Eye (tissue), 1 donor: ENCODE measurements at places on chromosomes 11 and 22.

DNA sequence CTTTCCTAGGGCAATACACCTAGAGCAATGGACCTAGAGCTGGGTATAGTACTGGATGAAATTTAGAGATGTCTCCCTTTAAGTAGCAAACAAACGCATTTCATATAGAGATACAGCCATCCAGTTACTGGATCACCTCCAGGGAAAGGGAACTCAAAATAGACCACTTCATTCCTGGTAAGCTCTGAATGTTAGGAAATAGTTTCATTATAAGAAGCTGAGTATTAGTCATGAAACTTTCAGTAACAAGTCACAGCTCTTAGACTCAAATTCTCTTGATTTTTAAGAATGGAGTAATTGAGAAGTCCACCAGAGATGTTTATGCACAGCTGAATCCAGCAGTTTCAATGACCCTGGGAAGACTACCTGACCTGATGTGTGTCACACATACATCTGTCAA is 221.9 kb downstream of the FAM76B start:
- DNase-seq, result no peak

DNA sequence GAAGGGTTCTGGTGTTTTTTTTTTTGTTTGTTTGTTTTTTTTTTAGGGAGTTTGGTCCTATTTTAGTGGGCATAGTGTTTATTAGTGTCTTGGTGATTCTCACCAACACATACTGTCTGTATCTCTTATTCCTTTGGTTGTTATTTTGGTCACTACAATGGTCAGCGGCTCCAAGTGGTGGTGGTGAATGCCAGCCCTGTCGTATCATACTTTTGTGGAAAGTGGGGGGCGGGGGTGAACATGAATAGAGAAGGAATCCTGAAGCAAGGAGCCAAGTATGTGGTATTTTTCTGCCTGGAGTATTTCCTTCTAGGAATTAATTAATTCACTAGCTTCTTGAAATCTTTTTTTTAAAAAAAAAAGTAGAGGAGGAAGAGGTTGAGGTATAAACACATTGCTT is 79.6 kb downstream of the GRK3 start:
- no peak for DNase-seq

DNA sequence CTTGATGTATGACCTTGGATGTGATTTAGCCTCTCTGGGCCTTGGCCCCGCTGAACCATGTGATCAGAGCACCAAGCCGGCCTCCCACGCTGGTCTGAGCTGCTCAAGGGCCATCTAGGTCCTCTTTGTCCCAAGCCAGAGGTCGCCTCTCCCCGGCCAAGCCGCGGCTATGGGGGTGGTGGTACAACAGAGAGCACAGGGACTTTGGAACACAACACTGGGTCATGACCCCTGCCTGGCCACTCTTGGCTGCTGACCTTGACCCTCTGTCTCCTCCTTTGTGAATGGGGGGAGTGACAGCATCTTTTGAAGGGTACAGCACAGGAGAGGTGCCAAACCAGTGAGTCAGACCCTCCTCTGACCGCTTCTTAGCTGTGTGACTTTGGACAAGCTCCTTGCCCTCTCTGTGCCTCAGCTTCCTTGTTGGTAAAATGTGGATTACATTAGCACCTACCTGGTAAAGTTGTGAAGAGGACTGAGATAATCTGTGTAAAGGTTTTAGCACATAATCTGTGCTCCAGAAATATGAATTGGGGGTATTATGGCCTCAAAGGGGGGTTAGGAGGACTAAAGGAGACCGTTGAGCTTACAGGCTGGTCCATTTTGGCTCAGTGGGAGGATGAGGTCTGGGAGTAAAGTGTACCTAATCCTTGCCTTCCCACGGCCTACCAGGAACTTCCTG is 4.7 kb downstream of the SCYL1 start:
- DNase-seq, result no peak

DNA sequence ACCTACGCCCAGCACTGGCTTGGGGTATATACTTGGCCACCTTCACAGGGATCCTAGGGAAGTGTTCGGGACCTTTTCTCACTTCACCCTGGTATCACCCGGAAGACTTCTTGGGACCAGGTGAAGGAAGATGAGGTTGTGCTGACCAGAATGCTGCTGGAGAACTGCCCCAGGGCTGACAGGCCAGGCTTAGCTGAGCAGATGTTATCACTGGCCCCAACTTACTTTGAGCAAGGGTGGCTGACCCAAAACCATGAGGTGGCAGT is 4.5 kb downstream of the FTH1 start:
- DNase-seq, result no peak

- no peak for DNase-seq
These were observed 17.1 kb downstream of the FAR1 start for GRCh38 chr11:13685461-13686108.

DNA sequence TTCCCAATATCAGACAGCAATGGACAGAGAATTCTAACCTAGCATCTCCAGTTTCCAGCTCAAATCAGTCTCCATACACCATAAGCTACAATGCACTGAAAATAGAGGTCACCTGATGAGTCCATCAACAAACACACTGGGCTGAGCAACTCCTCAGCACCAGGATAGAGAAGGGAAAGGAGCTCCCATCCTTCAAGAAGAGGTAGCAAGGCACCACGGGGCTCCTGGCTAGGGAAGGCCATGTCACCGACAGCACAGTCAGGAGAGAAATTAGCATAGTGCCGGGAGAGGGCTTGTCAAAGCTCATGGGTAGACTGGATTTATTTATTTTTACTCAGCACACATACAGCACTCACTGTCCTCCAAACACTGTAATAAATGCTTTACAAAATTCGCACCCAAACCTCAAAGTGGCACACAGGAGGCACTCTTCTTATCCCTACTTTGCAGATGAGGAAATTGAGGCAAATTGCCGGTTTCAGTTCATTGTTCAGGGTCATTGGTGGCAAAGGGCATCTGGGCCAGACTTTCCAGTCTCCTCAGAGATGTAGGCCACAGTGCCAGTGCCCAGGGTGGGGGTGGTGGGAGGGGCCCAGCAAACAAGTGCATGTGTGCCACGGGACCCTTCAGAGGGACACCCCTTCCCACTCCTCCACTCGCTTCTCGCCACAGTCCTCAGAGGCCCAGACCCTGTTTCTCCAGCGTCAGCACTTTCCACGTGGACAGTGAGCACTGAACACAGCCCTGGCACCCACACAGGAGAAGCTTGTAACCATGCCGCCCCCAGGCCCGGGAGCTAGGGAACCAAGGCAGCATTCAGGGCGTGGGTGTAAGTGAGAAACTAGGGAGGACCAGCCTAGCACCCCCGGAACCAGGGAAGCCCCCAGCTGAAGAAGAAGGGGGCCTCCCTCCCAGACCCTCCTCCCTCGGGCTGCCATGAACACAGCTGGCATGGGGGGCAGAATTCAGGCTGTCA is 1417.4 kb downstream of the TBC1D22A start:
- DNase-seq, result no peak

DNA sequence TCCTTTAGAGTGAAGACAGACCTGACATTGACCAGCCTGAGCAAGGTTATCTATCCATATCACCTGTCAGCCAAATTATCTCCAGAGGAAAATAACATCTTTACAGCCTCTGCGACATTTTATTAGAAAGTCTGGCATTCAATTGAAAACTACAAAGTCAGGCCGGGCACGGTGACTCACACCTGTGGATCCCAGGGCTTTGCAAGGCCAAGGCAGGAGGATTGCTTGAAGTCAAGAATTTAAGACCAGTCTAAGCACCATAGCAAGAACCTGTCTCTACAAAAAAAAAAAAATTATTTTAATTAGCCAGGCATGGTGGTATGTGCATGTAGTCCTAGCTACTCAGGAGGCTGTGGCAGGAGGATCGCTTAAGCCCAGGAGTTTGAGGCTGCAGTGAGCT is 141.6 kb downstream of the RCN1 start:
- no peak for DNase-seq

DNA sequence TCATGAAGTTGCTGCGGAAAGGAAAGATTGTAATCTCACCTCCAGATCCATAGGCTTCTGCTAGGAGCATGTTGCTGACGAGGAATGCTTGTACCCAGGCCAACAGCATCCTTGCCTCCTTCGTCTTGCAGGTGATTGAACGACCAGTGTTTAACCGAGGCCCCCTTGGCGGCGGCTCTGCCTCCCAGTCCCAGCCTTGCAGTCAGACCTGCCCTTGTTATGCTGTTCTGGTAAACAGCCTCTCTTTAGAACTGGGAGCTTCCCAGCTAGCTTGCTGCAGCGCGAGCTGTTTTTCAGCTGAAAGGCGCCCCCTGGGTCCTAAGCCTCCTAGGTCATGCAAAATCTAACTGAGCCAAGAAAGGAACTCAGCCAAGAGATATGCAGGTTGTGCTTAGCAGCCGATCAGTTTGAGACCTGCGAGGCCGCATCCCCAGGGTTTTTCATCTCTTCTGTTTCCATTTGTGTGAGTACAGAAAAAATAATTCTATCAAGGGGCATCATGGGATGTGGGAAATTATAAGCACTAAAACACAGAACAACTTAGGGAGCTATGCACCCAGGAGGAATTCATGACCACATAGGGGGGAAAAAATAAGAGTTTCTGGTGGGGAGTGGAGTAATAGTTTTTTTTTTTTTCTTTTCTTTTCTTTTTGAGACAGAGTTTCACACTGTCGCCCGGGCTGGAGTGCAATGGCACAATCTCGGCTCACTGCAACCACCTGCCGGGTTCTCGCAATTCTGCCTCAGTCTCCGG is at the start of gene PIK3IP1:
PIK3IP1 (minus strand) TSS at position 253 of the 754 bp plus-strand sequence; CDS start at position 109, 144 bp downstream.
- peak; percentile 94 for DNase-seq

- DNase-seq, result no peak
These were observed 33.7 kb downstream of the EXPH5 start for GRCh38 chr11:108559904-108560303.

DNA sequence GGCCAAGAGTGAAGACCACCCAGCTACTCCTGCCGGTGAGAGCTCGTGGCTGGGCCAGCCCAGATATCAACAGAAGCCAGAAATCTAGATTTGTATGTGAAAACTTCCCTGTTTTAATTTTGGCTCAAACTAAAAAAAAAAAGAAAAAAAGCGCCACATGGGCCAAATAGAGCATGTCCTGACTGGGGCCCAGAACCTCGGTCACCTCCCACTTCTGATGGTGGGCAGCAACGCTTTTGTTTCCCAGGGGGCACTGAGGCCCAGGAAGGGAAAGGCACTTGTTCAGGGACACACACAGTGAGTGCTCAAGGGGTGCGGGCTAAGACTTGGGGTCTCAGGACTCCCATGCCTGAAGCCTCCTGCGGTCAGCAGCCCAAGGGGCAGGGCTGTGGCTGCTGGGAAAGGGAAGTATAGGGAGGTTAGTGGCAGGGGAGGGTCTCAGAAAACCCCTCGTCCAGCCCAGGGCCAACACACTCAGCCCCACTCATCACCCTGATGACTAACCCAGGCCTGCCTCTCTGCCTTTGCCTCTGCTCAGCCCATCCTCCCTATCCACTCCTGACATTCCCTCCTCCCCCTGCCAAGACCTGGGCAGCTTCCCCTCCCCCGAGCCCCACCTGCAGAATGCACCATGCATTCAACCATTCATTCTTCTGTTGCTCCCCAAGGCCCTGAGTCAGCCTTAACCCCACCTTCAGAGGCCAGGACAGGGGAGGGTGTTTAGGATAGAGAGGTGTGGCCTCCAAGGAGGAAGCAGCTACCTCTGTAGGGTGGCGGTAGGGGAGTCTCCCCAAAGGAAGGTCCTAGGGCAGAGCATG is 30.0 kb upstream of the TCF20 start:
- DNase-seq, result no peak

- DNase-seq, result no peak
These were observed 54.3 kb downstream of the SPATA19 start for GRCh38 chr11:133790995-133791394.

DNA sequence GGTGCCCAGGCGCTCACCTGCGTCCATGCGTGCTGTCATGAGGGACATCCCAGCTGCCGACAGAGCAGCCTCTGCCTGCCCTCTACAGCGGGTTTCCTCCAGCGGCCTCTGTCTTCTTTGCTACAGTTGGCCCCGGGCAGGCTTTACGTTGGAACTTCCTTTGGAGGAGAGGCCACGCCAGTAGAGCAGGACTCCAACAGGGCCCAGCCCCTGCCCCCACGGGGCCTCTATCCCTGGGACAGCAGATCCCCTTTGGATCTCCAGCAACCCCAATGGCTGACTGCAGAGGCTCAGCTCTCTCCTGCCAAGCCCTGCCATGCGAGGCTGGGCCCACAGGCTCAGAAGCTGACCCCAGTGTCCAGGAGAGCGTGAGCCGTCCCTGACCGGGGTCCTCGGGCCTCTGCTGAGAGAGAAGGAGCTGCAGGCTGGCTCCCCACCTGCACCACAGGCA is 12.1 kb downstream of the TRPM5 start:
- DNase-seq, result no peak

DNA sequence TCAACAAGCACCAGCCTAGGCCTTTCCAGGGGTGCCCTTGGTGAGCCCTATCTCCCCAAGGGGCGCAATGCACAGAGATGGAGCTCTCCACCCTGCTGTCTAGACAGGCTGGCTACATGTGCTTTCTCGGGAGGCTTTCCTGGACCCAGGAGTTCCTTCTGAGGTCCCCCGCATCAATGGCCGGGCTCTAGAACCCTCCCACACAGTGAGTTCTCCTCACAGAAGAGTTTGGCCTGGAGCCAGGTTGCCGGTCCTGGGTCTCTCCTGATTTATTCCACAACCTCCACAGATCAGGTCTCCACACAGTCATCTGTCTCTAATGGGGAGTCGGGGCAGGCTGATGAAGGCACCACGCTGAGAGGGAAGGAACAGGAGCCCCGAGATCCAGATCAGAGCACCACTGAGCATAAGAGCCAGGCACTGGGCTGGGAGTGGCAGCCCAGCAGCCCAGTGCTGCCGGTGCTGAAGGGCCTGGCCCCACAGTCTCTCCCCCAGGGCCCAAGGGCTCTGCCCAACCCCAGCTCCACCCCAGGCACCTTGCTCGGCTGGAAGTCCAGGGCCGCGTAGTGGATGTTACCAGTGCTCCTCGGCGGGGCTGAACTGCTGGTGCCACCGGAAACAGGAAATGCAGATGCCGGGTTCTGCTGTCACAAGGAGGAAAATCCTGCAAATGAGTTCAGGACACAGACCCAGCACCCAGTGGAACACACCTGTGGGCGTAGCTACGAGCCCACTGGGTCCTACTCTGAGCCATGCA is 44.7 kb downstream of the GAB4 start:
- no peak for DNase-seq

DNA sequence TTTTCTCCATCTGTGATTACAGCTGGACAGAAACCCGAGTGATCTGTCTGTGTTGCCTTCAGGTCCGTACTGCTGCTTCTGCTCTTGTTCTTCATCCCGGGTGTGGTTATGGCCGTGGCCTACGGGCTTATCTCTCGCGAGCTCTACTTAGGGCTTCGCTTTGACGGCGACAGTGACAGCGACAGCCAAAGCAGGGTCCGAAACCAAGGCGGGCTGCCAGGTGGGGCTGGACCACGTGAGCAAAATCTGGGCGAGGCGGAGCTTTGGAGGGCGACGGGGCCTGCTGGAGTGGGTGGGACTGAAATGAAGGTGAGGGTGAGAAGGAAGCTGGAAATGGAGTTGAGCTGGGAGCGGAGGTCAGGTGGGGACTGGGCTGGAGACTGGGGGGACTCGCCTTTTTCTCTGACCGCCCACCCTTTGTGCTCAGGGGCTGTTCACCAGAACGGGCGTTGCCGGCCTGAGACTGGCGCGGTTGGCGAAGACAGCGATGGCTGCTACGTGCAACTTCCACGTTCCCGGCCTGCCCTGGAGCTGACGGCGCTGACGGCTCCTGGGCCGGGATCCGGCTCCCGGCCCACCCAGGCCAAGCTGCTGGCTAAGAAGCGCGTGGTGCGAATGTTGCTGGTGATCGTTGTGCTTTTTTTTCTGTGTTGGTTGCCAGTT is 11.1 kb downstream of the CCKBR start:
- no peak for DNase-seq

- DNase-seq, result peak; percentile 58
These were observed 19.6 kb downstream of the MYRF start for GRCh38 chr11:61771985-61772455.

- no peak for DNase-seq
These were observed 6.9 kb downstream of the RDX start for GRCh38 chr11:110289472-110289871.

GRCh38 chr11:75536786-75537641 is 11.3 kb upstream of the GDPD5 start:
- DNase-seq, result no peak
